ENCODE measurements at places on chromosomes 5 and 9.

- peak; percentile 68 for DNase-seq
These were observed 10.9 kb downstream of the CXXC5 start for GRCh38 chr5:139658928-139659667.

DNA sequence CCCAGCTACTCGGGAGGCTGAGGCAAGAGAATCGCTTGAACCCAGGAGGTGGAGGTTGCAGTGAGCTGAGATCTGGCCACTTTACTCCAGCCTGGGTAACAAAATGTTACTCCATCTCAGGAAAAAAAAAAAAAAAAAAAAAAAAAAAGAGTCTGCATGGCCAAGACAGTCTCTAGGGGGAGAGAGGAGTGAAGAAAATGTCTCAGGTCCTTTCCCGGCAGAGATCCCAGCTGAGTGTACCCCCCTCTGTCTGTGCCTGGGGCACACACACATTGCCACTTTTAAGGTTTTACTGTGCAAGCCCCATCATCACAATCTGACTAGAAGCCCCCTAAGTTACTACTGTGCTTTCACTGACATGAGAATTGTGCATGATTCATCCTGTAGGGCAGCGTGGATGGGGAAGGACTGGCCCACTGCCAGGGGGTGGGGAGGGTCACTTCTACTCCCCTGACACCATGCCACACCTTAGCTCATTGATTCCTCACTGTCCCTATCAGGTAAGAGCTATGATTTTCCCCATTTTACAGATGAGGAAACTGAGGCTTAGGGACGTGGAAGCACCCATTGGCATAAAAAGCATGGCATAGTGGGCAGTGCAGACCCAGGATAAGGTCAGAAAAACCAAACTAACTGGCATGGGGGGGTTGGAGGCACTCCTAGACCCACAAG lies 102.3 kb upstream of the LARP1 start:
- no peak for DNase-seq

DNA sequence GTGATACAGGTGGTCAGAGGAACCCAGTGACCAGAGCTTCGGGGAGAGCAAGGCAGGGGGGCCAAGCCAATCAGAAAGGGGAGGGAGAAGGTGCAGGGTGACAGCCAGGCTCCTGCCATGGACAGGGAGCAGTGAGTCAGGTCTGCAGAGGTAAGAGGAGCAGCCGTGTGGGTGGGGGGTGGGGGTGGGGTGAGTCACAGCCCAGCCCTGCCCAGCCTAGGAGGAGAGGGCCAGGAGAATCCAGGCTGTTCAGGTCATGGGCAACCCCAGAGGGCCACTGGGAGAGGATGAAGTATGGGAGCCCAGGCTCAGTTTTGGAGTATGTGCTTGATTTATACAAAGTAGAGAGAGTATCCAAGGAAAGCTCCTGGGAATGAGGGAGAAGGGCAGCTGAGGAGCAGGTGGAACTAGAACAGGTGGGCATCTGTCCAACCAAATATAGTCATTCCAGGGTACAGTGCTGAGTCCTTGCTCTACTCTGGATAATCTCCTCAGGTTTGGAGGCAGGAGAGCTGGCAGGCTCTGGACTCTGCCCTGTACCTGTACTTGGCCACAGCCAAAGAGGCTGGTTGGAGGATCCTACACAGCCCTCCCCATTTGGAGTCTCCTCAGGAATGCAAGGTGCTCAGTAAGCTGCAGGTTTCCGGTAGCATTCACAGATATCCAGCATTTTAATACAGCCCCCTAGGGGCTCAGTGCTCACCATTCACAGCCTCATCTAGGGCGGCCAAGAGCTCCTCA lies 1.6 kb downstream of the HBEGF start:
- peak; percentile 8 for DNase-seq

GRCh38 chr9:92010705-92011536 lies 60.9 kb upstream of the ROR2 start:
- DNase-seq: no peak

DNA sequence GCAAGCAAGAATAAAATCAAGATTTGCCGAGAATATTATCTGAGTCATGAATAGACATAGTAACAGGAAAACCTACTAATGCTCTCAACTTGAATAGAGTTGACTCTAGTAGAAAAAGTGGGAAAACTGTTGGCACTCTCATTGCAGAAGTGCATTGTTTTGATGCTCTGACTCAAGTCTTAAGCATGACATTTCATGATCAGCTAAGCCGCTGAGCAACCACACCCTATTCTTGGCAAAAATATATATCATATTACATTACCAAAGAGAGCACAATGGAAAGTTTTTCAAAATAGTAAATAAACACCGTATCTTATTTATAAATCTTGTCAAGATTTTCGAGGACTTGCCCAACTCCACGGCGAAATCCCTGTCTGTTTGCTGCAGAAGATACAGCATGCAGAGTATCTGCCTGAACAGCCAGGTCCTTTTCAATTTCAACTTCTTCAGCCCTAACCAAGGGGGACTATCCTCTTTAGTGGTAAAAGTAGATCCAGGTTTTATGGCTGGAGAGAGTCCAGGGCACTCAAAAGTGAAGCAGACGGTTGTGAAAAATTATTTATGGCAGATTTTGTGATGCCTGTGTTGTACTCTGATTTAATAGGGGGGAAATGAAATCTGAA lies 13.9 kb upstream of the ADAMTSL1 start:
- DNase-seq: no peak

- DNase-seq: no peak
These were observed at the start of gene GLT6D1 for GRCh38 chr9:135639196-135639595. Gene GLT6D1, minus strand, starts transcription at chr9:135639540. Its CDS starts 353 bp downstream, at chr9:135639187.
